Stimulated activated CD8-positive, alpha-beta memory T cell treated with anti-CD3 and anti-CD28 coated beads, Interleukin-4, amount 100 ng/mL, for 1 hour (primary cell): ENCODE measurements at places on chromosomes 1 and 21.

DNA sequence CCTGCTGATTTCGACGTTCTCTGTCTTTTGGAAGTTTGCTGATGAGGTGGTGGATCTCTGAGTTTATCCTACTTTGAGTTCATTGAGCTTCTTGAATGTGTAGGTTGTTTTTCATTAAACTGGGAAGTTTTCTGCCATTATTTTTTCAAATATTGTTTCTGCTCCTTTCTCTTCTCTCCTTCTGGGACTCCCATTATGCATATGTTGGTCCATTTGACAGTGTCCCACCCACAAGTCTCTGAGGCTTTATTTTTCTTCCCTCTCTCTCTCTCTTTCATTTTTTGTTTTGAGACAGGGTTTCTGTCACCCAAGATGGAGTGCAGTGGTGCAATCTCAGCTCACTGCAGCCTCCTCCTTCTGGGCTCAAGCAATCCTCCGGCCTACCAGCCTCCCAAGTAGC is 11.7 kb downstream of the TNFRSF18 start:
- DNase-seq: no peak

- no peak for DNase-seq
Measured at GRCh38 chr1:41155105-41155504, 87.0 kb downstream of the SCMH1 start.

DNA sequence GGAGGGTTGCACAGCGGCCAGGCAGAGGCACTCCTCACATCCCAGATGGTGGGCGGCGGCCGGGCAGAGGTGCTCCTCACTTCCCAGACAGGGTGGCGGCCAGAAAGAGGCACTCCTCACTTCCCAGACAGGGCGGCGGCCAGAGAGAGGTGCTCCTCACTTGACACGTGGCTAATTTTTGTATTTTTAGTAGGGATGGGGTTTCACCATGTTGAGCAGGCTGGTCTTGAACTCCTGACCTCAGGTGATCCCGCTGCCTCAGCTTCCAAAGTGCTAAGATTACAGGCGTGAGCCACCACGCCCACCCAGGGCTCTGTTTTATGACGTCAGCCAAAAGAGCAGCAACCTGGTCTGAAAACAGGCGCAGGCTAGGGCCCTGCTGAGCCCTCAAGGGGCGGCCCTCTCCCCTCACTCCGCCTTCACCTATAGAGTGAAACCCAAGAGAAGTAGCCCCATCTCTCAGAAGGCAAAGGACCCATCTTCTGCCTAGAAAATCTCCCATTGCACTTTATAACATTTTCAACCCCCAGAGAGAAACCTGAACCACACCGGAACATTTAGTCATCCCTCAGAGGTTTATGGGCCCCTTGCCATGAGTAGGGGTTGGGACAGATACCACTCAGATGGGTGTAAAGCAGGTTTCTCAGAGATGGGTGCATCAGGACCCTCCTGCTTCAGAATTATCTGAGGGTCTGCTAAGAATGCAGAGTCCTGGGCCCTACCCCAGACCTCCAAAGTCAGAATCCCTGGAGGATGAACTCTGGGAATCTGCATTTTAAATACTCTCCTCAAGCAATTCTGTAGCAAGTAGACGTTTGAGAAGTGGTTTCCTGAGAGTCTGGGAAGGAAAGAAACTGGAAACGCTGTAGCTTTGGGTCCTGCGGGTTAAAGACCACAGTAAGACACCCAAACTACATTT is 40.8 kb downstream of the CDK18 start:
- DNase-seq: no peak

DNA sequence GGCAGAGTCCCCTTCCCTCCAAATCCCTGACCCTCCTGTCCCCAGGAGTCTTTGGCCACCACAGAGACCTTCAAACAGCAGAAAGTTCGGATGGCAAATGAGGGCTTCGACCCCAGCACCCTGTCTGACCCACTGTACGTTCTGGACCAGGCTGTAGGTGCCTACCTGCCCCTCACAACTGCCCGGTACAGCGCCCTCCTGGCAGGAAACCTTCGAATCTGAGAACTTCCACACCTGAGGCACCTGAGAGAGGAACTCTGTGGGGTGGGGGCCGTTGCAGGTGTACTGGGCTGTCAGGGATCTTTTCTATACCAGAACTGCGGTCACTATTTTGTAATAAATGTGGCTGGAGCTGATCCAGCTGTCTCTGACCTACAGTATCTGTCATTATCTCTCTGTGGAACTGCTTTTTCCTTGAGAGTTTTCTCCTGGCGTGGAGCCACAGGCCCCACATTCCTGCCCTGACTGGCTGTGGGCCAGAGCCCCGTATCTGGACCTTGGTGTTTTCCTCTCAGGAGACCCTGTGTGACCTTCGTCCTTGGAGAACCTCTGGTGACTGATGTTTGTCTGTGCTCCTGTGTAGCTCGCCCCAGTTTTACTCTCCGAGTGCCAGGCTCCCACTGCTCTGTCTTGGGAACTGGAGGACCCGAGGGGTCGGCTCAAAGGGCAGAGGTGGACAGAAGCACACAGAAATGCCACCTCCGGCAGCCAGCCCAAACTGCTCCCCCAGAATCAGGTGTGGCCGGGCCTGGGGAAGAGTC is 4.8 kb downstream of the SLC27A3 start:
- DNase-seq: no peak
